Aorta (tissue), 5 donors: ENCODE measurements at places on chromosomes 6 and 20. TPM values are rescaled to one million over a fixed set of nuclear protein-coding genes. Genes with fewer than 3 reads are reported as not detected.

DNA sequence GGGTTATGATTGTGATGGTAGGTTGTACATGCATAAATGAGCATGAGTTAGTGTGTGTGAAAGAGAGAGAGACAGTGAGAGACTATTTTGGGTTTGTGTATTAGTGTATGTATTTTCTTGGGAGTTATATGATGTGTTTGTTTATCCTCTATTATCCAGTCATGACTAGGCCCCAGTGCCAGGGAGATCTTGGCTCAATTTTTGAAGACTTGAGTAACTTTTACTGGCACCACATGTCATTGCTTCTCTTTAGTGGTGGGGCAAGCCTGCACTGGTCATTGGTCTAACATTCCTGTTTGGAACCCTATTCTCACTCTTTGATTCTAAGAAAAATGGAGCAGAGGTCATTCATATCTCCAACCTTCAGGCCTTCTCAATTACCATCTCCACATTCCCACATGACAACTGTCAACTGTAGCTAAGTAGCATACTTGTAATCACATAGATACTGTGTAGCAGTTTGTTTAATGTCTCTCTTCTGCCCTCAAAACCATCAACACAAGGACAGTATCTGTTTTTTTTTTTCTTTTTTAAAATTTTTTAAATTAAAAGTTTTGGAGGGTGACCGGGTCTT lies 8.8 kb downstream of the L3MBTL1 start:
- no peak for DNase-seq

DNA sequence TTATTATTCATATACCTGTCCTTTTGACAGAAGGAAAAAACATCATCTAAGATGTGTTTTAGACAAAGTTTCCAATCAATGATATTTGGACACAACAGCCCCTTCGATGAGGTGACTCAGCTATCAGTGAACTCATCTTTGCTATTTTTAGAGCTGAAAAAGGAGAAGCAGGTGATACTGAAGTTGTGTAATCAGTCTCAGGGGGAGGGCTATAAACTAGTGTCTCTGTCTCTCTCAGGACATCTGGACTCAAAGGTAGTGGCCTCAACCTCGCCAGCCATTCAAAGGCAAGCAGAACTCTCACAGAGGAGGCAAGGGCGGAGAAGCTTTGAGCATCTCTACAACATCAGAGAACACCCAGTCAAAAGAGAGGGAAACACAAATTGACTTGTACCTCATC lies 135.4 kb downstream of the BFSP1 start:
- DNase-seq = no peak

- DNase-seq = no peak
Measured at GRCh38 chr20:1891263-1892118, 3.7 kb upstream of the SIRPA start.

DNA sequence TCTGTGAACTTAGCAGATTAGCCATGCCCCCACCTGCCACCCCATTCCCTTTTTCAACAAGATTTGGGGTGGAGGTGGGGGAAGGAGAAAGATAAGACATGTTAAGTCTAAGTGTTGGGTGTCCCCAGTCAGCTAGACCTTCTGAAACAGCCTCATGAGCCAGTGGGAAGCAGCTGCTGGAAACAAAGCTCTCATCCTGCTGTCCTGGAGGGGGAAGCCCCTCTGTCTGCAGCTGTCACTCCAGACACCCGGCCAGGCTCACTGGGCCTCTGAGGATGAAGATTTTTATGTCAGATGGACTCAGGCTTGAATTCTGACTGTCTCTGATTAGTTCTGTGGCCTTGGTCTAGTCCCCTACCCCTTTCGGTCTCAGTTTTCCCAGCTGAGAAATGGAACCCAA lies 1.1 kb downstream of the BPIFB3 start:
- no peak for DNase-seq

DNA sequence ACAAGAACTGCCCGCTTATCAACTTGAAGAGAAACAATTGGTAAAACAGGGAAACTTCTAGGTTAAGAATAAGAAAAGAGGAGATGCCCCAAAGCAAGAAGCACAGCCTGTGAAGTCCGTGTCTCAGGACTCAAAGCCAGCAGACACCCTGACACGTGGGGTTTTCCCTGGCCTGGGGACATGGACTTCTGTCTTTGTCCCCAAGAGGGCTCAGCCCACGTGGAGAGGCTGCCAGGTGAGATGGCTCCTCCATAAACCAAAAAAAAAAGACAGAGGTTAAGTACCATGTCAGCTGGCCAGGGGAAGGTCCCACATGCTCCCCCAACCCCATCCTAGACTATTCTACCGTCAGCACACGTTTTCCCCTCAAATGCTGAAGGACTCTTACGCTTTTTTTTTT lies 9.9 kb downstream of the SERPINB6 start:
- no peak for DNase-seq

- DNase-seq = no peak
Measured at GRCh38 chr20:24691901-24692351, 222.5 kb downstream of the SYNDIG1 start.

DNA sequence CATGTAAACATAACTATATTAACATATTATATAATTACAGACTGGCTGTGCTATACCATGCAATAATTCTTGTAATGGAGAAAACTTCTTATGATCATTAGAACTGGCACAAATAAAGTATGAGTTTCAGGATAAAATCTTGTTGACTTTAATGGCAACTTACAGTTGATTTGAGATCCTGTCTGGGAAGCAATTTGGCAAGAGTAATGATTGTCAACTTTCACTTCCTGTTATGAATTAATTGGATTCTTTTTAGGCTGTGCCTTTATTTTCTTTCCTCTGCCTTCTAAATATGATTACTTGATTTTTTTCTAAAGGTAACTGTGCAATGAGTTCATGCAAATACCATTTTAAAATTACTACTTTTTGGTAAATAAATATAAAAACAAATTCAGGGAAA lies 158.1 kb upstream of the B3GAT2 start:
- no peak for DNase-seq

Gene FILIP1
- 53.3 TPM for total RNA-seq

Gene KCNK16
- not detected for total RNA-seq

Gene CRISP1
- total RNA-seq = not detected

Gene HRH3
- not detected for total RNA-seq

Gene CAP2
- 28.4 TPM for total RNA-seq

Gene DEFB132
- total RNA-seq = not detected

Gene HUS1B
- 1.4 TPM for total RNA-seq

Gene CFB
- 141 TPM for total RNA-seq
